Subcutaneous preadipocyte (primary cell): ENCODE measurements at places on chromosomes 4 and X. TPM values are rescaled to one million over a fixed set of nuclear protein-coding genes. Genes with fewer than 3 reads are reported as not detected.

The HS3ST1 gene
- not detected in 2 replicates for total RNA-seq

The LIMCH1 gene
- 0.39 and 0.73 TPM in 2 replicates for total RNA-seq

The SSX4B gene
- total RNA-seq = not detected in 2 replicates

The ARSJ gene
- total RNA-seq = 15.8 and 27.2 TPM in 2 replicates

The PPBP gene
- not detected in 2 replicates for total RNA-seq

The CCNA2 gene
- 55.5 and 86.6 TPM in 2 replicates for total RNA-seq

The CCDC149 gene
- total RNA-seq = 4.1 and 4.4 TPM in 2 replicates

The F11 gene
- total RNA-seq = not detected in 2 replicates

The COX7B2 gene
- total RNA-seq = not detected in 2 replicates

The SMIM10 gene
- total RNA-seq = 7.2 and 9.2 TPM in 2 replicates

The TMEM255A gene
- total RNA-seq = under 0.01 and 0.37 TPM in 2 replicates

The GLOD5 gene
- not detected in 2 replicates for total RNA-seq

The HSFX2 gene
- not detected in 2 replicates for total RNA-seq

The SPATA4 gene
- total RNA-seq = 0.20 TPM in 1 of 2 replicates, not detected in the other

The MAGT1 gene
- total RNA-seq = 68.0 and 81.9 TPM in 2 replicates

The INTU gene
- total RNA-seq = 3.3 and 4.3 TPM in 2 replicates

The FRAS1 gene
- total RNA-seq = 18.4 and 28.3 TPM in 2 replicates

The PAGE1 gene
- total RNA-seq = not detected in 2 replicates

The EDNRA gene
- total RNA-seq = 6.6 and 6.8 TPM in 2 replicates

The ATP7A gene
- 6.2 and 7.0 TPM in 2 replicates for total RNA-seq

The SPANXB1 gene
- total RNA-seq = not detected in 2 replicates

The DIPK2B gene
- not detected in 2 replicates for total RNA-seq

The DUSP21 gene
- total RNA-seq = not detected in 2 replicates

The BMPR1B gene
- 2.7 and 7.7 TPM in 2 replicates for total RNA-seq

The STAP1 gene
- not detected in 2 replicates for total RNA-seq

The MSX1 gene
- 10.4 and 17.6 TPM in 2 replicates for total RNA-seq

The FAM53A gene
- 2.3 and 5.1 TPM in 2 replicates for total RNA-seq

The KLKB1 gene
- 0.37 TPM in 1 of 2 replicates, not detected in the other for total RNA-seq

The SH3BGRL gene
- total RNA-seq = 26.4 and 38.6 TPM in 2 replicates

The NEUROG2 gene
- not detected in 2 replicates for total RNA-seq
